ENCODE measurements at places on chromosomes 13 and 19. TPM values are rescaled to one million over a fixed set of nuclear protein-coding genes. Genes with fewer than 3 reads are reported as not detected.

The SSC5D gene
- total RNA-seq, result under 0.01 TPM

The CGB8 gene
- not detected for total RNA-seq

The CEACAM4 gene
- not detected for total RNA-seq

The RFXAP gene
- total RNA-seq, result 5.3 TPM

The ZFP36 gene
- total RNA-seq, result 0.41 TPM

The PABPC3 gene
- 0.41 TPM for total RNA-seq

The PROZ gene
- total RNA-seq, result not detected

The ELSPBP1 gene
- not detected for total RNA-seq

The SOX21 gene
- 2.4 TPM for total RNA-seq

The SYT5 gene
- 33.0 TPM for total RNA-seq

DNA sequence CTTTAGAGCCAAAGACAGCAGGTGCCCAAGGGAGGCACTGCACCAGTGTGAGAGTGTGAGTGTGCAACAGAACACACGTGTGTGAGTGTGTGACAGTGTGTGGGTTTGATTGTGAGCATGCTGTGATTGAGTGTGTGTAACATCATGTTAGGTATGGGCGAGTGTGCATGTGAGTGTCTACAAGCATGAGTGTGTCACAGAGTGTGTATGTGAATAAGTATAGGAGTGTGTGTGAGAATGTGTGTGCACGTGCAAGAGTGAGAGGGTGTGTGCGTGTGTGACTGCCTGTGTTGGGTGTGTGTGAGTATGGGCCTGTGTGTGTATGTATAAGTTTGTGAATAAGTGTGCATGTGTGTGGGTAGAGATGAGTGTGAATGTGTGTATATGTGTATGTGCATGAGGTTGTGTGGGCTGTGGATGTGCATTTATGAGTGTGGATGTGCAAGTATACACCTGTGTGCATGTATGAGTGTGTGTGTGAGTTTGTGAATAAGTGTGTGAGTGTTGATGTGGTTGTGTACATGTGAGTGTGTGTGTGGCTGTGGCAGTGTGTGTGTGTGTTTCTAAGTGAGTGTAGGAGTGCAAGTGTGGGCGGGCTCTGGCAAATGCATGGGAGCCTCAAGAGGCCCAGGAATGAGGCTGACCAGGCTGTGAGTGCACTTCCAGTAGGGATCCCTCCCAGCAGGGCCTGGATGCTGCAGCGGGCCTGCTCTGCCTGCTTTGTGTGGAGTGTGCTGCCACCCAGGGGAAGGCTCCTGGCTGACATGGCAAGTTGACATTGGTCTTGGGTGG is 198.4 kb downstream of the COL4A1 start:
- peak; percentile 77 for DNase-seq

- no peak for DNase-seq
Measured at GRCh38 chr13:45021250-45021649, 31.9 kb downstream of the GPALPP1 start.

GRCh38 chr19:24052811-24053210 is 34.2 kb upstream of the ZNF254 start:
- no peak for DNase-seq

DNA sequence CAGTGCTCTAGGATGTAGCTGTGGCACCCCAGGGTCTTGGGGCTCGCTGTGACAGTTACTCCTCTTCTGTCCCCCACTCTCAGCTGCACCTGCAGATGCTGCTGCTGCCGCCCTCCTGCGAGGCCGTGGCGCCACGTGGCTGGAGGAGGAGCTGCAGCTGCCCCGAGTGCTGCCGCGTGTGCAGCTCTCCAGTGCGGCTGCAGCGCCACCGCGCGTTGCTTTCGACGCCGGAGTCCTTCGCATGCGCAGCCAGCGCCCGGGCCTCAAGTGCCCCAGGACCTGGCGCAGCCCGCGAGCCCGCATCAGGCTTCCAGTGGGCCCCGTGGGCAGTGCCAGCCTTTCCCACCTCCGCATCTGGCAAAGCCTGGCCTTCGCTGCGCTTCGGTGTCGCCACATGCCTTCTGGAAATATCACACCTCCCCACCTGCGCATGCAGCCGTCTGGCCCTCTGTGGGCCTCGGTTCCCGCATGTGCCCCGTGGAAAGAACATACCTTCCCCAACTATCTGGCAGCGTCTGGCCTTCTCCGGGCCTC is 692 bp upstream of the ZNF580 start:
- DNase-seq, result peak; percentile 61

GRCh38 chr13:101869553-101869952 is 417.1 kb downstream of the ITGBL1 start:
- DNase-seq, result no peak

GRCh38 chr13:111480503-111480902 is 160.1 kb downstream of the TEX29 start:
- no peak for DNase-seq

GRCh38 chr13:109148243-109148642 is 518.8 kb downstream of the MYO16 start:
- no peak for DNase-seq

GRCh38 chr19:41753159-41753558 is 2.2 kb upstream of the CEACAM6 start:
- DNase-seq, result no peak

- no peak for DNase-seq
Measured at GRCh38 chr13:46526100-46526735, 26.8 kb upstream of the LRCH1 start.

DNA sequence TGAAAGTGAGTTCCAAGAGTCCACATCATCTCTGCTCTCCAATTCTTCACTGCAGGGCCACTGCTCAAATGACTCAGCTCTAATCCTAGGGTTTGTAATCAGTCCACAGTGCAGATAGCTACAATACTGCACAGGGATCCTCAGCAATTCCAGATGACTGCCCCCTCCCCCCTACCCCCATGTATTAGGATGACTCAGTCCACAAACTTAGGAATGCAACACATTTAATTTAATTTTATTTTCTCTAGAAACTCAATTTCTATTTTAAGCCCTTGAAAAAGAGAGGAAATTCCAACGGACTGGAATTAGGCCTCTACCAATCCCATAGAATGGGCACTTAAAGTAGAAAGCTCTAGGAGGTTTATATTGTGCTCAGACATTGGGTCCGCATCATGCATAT is 173.8 kb upstream of the SOX21 start:
- no peak for DNase-seq

DNA sequence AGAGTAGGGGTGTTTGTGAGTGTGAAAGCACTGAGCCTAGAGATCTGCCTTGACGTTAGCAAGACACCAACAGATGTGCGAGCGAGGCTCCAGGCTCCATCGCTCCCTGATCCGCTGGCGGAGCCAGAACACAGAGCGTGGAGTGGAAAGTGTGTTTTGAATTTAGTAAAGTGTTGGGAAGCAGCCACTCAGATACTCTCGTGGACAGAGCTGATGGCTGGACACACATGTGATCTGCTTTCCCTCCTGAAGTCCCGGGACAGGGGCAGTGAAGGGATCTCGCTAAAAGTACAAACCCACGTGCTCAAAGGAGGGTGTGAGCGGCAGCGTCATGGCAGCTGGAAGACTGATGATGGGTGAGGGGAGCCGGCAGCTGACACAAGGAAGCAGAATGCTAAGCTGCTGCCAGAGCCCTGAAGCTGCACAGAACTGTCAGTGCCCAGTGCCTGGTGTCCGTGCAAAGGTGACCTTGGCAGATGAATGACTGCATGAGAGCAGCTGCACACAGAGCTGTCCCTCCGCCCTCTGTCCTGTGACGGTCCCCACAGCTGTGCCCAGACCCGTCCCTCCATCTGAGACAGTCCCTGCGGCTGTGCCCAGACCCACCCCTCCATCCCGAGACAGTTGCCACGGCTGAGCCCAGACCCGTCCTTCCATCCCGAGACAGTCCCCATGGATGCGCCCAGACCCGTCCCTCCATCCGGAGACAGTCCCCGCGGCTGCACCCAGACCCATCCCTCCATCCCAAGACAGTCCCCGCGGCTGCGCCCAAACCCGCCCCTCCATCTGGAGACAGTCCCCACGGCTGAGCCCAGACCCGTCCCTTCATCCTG is 29.6 kb upstream of the TMEM255B start:
- no peak for DNase-seq

- no peak for DNase-seq
Measured at GRCh38 chr13:27194895-27195764, 23.5 kb upstream of the USP12 start.

DNA sequence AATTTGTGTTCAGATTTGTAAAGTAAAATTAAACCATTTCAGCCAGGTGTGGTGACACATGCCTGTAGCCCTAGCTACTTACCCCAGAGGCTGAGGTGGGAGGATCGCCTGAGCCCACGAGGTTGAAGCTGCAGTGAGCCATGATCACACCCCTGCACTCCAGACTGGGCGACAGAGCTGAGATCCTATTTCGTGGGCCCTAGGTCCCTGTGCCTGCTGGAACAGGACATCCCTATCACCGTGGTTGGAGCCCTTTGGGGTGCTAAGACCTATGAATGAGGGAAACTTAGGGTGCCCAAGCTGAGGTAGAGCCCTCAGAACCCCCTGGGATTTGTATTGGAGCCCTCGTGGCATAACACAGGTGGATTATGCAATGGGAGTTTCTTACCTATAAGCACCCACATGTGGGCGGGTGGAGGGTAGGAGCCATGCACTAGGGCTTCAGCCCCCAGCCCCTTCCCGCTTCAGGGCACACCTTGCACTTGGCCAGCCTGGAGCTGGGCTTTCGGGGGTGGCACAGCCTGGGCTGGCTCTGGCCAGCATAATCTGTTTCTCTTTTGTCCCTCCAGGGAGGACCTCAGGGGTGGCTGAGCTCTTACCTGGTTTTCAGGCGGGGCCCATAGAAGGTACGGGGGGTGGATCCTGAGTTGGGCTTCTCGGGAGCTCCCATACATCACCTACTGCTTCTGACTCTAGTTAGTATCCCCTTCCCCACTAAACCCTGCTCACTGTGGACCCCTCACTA is 7.2 kb upstream of the USF2 start:
- no peak for DNase-seq

DNA sequence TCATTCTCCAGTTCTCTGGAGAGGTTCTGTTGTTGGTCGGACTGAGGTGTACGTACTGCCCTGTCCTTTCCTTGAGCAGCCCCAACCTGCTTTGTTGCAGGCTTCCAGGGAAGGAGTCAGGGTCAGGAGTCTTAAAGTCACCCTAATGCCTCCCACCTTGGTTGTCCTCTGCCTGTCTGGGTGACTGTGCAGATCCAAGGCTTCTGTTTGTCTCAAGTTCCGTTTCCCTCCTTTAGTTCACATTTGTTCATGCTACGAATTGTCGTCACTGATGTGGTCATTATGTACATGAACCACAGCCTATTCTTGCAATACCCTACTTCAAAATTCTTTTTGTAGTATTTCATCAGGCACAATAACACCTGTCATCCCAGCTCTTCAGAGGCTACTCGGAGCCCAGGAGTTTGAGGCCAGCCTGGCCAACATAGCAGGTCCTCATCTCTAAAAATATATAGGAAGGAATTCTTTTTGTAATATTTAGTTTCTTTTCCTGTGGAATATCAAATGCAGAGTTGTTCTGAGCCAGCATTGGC is 7.4 kb downstream of the ZNF586 start:
- DNase-seq, result no peak

- DNase-seq, result no peak
Measured at GRCh38 chr13:106369091-106369490, 166.4 kb downstream of the EFNB2 start.

GRCh38 chr19:48290771-48291488 is 21.0 kb downstream of the ZNF114 start:
- peak; percentile 77 for DNase-seq

GRCh38 chr13:98495627-98496478 is 81.1 kb downstream of the STK24 start:
- no peak for DNase-seq
